Cerebellar nuclear complex (tissue), 1 donor: ENCODE measurements at places on chromosomes 5 and 9.

DNA sequence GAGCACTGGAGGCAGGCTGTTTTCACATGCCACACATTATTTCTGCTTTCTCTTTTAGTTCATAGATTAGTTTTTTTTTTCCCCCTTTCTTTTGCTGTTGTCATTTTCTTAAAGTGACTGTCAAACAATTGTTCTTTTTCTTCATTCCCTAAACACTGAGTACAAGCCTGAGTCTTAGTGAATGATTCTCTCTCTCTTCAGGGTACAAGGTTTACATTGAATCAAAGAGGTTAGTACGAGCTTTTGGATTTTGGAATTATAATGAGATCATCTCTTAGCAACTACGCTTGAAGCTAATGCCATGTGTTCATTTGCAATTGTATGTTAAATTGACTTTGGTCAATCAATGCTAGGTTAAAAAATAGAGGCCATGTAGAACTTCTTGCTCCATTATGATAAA, 125.1 kb downstream of the CMYA5 start:
- no peak for DNase-seq

DNA sequence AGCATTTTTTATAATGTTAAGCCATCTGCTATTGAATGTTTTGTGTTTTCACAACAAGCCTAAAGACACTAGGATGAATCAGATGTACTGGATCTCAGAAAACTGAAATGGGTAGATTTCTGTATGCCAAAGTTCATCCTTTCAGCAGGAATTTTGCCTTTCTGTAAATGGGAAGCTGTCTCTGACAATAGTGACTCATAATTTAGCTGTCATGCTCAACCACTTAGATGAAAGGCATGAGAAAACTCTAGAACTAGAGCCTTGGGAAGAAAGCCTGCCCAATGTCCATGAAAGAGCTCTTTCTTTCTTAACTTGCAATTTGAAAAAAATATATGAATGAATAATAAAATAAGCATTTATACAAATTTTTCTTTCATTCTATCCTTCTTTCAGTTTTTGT, 616.0 kb upstream of the EDIL3 start:
- no peak for DNase-seq

- DNase-seq: no peak
Observed at GRCh38 chr5:76069061-76069735, 14.0 kb upstream of the SV2C start.

DNA sequence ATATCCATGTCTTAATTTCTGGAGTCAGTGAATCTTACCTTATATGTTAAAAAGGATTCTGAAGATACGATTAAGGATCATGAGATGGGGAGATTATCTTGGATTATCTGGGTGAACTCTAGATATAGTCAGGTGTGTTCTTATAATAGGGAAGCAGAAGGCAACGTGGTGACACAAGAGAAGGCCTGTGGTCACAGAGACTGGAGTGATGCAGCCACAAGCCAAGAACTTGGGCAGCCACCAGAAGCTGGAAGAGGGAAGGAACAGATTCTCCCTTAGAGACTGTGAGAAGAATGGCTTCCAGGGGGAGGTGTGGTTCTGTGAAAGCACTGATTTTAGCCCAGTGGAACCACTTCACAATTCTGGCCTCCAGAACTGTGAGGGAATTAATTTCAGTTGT, 177.4 kb downstream of the ELAVL2 start:
- no peak for DNase-seq

GRCh38 chr5:1133510-1134201, 21.8 kb upstream of the SLC12A7 start:
- no peak for DNase-seq

- no peak for DNase-seq
Observed at GRCh38 chr5:75844301-75844700, 127.1 kb upstream of the POC5 start.

DNA sequence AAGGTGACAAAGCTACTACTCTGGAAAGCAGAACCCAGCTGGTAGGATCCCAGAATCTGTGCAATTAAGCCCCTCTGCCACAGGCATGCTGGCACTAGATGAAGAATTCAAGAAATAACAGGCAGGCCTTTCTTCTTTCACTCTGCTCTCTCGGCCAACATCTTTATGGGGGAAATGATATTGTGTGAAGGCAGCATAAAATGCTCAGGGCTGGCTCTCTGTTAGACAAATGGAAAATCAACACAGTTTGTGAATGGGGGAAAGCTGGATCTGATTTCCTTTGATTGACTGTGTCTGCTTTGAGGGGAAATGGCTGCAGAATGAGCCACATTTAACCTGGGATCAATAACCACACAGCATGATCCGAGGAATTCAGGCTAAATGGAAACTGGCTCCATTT, 29.1 kb upstream of the AKNA start:
- DNase-seq: no peak

DNA sequence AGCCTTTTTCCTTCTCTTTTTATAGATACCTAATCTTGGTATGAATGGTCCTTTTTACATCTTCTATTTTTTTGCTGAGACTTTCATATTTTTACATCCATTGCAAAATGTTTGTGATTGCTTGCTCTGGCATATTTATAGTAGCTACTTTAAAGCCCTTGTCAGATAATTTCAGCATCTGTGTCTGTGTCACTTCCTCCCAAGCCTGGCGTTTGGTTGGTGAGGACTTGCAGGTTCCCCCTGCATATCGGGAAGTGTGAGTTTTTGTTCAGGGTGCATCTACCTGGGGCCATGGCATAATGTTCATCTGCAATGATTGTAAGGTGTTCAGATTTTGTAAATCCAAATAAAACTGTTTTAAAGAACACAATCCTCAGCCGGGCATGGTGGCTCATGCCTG, 8.9 kb downstream of the FBXW5 start:
- no peak for DNase-seq

GRCh38 chr9:127215268-127216209, 49.0 kb upstream of the GARNL3 start:
- no peak for DNase-seq

DNA sequence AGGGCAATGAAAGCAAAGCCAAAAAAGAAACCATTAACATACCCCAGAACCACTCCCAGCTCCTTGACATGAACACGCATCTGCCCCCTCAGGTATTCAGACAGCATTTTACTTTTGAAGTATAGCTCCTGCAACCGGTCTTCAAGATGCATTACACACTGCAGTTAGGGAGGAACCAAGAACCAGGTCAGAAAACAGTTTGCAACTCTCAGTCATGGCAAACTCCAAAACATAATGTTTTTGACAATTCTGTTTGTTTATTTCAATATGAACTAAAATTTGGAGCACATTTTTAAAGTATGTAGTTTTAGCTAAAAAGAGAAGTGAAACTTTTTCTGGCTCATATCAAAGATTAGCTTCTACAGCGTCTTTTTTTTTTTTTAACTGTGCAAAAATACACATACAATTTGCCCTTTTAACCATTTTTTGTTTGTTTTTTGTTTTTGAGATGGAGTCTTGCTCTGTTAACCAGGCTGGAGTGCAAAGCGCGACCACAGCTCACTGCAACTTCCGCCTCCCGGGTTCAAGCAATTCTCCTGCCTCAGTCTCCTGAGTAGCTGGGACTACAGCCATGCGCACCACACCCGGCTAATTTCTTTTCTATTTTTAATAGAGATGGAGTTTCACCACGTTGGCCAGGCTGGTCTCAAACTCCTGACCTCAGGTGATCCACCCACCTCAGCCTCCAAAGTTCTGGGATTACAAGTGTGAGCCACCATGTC, 12.2 kb upstream of the RAPGEF6 start:
- DNase-seq: no peak

DNA sequence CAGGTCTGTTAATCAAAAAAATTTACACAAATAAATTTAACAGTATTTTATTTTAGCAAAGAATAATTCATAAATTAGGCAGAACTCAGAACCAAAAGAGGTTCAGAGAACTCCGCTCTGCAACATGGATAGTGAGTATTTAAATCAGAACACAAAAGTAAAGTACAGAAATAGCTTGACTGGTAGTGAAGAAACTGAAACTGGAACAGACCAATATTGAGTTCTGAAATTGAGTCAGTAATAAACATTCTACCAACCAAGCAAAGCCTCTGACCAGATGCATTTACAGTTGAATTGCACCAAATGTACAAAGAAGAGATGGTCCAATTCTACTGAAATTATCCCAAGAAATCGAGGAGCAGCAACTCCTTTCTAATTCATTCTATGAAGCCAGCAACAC, 1542.8 kb downstream of the EFNA5 start:
- DNase-seq: no peak

- DNase-seq: no peak
Observed at GRCh38 chr9:12851341-12852090, 76.7 kb downstream of the LURAP1L start.

GRCh38 chr9:28938981-28939380, 1365.7 kb upstream of the C9orf72 start:
- no peak for DNase-seq

DNA sequence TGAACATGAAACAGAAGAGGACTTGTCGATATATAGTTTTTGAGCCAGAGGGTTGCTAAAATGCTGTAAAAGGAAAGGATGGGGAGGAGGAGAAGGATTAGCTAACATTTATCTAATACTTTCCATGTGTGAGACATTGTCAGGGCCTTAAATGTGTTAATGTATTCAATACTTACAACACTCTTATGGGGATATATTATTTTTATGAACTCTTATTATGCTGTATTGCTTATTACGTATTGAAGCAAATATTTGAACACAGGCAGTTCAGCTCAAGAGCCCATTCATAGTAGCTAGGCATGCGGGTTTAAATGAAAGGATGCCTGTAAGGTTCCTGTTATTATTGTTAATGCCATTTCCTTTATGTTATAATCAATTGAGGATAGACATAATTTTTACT, 391.5 kb downstream of the CCDC171 start:
- no peak for DNase-seq

GRCh38 chr5:63572740-63573139, 389.5 kb downstream of the HTR1A start:
- no peak for DNase-seq

DNA sequence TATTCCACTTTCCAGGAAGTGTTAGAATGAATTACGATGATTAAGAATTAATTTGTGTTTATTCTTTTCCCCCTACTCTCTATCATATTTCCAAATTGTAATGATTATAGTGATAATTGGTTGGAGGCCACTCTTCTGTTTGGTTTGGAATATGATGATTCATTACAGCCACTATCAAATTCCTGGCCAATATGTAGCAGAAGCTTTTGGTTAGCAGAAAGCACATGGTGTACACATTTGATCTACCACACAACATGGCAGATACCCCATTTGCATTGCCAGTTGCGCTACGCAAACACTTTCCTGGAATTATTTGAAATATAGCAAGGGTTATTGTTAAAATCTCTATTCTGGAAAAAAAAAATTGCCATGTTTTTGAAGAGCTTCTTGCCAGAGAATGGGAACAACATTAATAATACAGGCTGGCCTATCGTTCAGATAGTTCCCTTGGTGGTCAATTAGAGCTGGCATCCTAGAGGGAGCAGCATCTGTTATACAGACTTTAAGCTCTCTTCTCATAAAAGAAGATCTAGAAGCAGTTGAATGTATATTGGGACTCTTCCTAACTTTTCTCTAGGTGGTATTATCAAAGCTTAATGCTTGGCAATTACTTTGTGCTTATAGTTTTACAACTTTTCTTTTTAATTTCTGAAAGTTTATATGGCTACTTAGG, 455.0 kb upstream of the ACTBL2 start:
- no peak for DNase-seq

DNA sequence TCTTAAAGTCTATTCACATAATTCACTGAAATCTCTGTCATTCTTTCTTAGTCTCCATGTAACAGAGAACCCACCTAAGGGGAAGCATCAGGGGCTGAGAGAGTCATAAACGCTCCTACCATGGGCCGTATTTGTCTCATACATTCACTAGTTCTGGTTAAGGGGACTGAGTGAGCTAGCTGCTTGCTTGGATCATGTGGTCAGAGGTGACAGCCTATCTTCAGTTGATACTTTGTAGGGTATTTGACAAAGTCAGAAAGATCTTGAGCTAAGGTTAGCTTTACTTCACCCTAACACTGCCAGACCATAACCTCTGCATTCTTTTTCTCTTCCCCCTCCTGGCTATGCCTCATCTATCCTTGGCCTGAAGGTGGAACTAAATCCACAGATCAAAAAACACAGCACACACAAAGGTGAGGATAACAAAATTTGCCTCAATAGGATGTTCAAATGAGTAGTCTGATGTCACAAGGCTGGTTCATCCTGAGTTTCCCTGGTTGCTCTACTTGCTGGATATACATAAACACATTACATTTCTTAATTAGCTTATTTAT, 66.5 kb downstream of the MARCHF3 start:
- no peak for DNase-seq

DNA sequence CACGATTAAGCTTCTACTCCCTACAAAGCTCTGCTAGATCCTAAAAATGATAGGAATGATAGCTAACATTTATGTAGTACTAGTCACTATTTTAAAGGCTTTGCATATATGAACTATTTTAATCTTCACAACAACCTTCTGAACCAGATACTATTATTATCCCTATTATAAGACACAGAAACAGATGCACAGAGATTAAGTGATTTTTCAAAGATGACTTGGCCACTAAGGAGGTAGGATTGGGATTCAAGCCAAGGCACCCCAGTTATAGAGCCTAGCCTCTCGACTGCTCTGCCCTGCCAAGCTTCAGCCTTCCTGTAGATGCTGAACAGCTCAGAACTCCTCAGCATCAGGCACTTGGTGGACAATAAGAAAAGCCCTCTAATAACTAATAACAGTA, 200.9 kb upstream of the PTGER4 start:
- no peak for DNase-seq

DNA sequence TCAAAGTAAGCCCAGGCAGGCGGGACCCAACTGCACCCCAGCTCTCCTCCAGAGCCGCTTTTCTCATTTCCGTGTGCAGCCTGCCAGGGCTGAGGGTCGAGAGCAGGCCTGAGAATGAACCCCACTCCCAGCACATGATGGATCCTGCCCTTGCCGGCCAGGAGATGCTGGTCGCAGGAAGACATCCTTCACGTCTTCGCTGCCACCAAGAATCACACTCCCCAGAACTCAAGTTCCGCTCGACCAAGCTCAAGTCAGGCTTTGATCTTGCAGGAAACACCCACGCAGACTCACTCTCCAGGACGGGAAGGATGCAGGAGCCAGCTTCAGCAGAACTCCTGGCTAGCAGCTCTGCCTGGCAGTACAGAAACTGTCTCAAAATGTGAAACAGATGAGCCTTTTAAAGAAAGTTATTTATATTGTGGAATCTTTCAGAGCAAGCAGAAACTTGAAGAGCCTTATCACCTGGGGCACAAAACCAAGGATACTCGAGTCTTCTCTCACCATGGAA, 102.4 kb downstream of the ROR2 start:
- no peak for DNase-seq

DNA sequence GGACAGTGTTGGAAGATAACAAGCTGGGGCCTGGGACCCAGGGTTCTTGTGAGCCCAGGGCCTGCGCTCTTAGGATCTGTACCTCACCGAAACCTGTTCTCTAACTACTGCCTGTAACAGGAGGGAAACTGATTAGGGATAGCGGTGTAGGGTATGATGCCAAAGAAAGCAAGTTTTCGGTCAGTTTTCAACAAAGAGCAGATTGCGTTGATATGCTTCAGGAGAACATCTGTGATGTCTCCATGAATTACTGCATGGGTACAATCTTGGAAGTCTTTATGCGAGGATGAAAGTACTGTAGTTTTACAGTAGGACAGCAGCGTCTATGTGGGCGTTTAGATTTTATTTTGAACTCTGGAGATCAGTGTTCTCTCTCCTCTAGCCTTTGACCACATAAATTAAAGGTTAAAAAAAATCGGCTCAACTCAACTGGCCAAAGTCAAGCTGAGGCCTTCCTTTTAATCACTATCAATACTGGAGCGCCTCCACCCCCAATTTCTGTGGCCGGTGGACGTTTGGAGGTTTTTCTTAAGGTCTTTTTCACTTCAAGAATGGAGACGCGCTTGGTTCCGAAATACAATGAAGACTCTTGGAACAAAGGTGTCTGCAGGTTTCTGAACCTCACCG, 3.0 kb downstream of the NFIL3 start:
- no peak for DNase-seq
